ENCODE measurements at places on chromosomes 2 and 18. TPM values are rescaled to one million over a fixed set of nuclear protein-coding genes. Genes with fewer than 3 reads are reported as not detected.

DNA sequence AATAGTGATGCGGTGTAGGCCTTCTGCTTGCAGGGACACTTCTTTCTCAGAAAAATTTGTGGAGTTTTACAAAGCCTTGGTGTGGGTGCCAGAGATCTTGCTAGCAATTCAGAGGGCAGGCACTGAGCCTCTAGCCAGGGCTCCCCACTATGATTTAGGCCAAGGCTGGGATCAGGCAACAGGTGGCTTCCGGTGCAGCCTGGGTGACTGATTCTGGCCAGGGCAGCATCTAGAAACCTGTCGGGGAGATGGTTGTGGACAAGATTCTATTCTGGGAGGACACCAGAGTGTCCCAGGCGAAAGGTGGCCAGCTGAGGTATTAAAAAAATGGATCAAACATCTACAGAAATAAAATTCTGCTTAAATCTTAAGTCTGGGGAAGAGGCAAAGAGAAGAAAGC, 21.5 kb upstream of the TNP1 start:
- no peak for DNase-seq

- DNase-seq = peak; percentile 26
These were observed 15.4 kb downstream of the CEP68 start for GRCh38 chr2:65071499-65072180.

GRCh38 chr18:44682201-44682870, 1.6 kb downstream of the SETBP1 start:
- peak; percentile 76 for DNase-seq

DNA sequence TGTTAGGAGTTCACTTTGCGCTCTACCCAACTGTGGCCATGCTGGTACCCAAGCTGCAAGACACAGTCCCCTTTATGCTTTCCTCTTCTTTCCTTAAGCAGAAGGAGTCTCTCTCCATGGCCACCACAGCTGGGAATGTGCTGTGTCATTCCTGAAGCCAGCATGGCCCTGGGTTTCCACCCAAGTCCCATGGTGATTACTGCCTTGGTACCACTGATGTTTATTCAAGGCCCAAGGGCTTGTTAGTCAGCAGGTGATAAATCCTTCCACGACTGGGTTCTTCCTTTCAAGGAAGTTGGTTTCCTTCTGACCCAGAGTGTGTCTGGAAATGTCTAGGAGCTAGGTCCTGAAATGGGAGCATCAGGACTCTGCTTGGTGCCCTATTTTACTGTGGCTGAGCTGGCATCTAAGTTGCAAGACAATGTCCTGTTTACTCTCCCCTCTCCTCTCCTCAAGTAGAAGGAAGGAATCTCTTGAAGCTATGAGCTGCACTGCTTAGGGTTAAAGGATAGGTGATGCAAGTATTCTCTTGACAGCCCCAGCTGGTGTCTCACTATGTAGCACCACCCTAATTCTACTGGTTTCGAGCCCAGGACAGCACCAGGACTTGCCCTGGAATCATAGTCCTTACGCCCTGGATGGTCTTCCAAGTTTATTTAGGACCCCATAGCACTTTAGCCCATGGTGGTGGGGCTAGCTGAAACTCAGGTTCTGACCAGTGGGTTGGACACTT, 18.7 kb upstream of the NUP35 start:
- DNase-seq = no peak

GRCh38 chr2:180125245-180125962, 118.3 kb upstream of the CWC22 start:
- DNase-seq = peak; percentile 35

GRCh38 chr2:41495050-41495449, 552.8 kb upstream of the PKDCC start:
- no peak for DNase-seq

DNA sequence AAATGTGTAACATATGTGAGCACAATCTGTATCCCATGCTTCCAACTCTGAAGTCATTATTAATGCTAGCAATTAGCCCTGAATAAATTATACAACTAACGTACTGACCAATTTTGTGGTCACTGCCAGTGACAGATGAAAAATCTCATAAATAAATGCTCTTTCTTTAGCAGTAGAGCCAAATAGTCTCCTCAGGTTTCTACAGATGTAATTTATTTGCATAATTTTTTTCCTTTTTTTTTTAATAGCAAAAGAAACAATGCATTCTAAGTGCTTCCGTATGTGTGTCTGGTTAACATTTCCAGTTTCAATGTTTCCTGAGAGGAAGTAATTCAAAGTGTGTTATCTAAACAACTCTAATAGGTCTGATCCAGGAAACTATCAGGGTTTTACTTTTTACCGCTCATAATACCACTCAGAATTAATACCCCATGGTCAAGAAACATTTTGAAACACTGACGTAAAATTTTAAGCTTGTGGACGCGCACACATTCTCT, 108.4 kb downstream of the MEP1B start:
- no peak for DNase-seq

GRCh38 chr2:167240671-167241070, 352.4 kb downstream of the XIRP2 start:
- no peak for DNase-seq

- no peak for DNase-seq
These were observed 63.3 kb downstream of the BOD1L2 start for GRCh38 chr18:57210107-57210715.

DNA sequence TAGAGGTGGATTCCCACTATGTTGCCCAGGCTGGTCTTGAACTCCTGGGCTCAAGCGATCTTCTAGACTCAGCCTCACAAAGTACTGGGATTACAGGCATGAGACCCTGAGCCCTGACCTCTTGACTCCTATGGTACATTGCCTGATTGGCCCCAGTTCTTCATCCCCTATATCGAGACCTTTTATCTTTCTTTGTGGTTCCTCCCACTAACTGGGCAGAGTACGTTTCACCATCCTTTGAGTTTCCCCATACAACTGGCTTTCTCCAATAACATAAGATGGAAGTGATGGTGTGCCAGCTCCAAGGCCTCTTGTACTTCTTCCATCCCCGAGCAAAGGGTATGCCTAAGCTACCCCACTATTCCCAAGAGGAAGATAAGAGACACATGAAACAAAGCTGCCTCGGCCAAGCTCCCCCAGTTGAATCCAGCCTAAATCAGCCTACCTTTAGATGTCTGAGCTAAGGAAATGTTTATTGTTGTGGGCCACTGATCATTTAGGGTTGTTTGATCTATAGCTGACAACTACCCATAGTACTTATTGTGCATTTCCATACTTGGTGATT, 8.3 kb upstream of the TMEM247 start:
- DNase-seq = no peak

DNA sequence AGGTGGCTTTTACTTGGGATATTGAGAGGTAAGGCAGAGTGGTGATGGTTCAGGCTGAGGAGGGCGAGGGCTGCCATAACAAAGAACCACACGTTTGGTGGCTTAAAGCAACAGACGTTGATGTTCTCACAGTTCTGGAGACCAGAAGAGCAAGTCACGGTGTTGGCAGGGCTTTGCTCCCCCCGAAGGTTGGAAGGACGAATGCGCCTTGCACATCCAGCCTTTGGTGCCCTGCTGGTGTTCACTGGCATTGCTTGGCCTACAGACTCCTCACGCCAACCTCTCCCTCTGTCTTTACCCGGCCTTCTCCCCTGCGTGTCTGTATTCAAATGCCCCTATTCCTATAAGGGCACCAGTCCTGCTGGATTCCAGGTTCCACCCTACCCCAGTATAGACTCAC, 125.4 kb downstream of the TPO start:
- DNase-seq = no peak

- DNase-seq = no peak
These were observed 266.4 kb upstream of the ETAA1 start for GRCh38 chr2:67130531-67131256.

UPP2 gene
- not detected for total RNA-seq

UBXN2A gene
- 19.2 TPM for total RNA-seq

RBKS gene
- 1.6 TPM for total RNA-seq

SLC9A4 gene
- not detected for total RNA-seq

Measured in uterus (tissue), 4 donors.